ENCODE measurements at places on chromosomes 11 and 22.

DNA sequence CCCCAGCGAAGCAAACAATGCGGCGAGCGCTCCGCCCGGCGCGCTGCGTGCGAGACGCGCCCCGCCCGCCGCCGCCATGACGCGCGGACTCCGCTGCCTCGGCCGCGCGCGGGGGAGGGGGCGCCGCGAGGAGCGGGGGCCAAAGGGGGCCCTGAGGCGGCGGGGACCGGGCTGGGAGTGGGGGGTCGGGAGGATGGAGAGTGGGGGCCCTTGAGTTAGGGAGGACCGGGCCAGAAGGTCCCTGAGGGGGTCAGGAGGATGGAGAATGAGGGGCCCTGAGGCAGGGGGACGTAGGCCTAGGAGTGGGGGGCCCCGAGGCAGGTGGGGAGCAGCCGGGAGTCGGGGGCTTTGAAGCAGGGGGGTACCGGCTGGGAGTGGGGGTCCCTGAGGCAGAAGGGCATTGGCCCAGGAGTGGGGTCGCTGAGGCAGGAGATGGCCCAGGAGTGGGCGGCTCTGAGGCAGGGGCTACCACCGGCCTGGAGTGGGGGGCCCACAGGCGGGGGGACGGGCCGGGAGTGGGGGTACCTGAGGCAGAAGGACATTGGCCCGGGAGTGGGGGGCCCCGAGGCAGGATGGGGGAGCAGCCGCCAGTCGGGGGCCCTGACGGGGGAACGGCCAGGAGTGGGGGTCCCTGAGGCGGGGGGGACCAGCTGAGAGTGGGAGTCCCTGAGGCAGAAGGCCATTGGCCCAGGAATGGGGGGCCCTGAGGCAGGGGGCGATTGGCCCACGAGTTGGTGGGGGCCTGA is at the start of gene BRD1:
Gene BRD1, minus strand, starts transcription at position 21 of the 746 bp plus-strand sequence. CDS start 3,556 bp downstream, outside the sequence.
- no peak for DNase-seq

DNA sequence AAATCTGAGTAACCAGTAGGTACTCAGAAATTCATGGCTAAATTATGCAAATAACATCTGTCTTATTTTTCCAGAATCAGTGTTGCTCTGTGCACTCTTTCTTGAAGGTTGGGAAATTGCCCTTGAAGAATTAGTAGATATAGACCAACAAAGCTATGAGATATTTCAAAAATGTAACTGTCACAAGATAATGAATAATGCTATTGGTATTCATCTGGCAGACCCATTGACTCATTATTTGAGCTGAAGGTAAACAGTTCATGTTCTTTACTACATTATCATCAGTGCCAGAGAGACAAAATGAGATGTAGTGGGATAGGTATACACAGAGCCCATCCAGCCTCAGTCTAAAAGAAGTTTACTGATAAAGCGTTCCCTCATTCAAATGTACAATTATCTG is 274.7 kb downstream of the CASP12 start:
- no peak for DNase-seq

DNA sequence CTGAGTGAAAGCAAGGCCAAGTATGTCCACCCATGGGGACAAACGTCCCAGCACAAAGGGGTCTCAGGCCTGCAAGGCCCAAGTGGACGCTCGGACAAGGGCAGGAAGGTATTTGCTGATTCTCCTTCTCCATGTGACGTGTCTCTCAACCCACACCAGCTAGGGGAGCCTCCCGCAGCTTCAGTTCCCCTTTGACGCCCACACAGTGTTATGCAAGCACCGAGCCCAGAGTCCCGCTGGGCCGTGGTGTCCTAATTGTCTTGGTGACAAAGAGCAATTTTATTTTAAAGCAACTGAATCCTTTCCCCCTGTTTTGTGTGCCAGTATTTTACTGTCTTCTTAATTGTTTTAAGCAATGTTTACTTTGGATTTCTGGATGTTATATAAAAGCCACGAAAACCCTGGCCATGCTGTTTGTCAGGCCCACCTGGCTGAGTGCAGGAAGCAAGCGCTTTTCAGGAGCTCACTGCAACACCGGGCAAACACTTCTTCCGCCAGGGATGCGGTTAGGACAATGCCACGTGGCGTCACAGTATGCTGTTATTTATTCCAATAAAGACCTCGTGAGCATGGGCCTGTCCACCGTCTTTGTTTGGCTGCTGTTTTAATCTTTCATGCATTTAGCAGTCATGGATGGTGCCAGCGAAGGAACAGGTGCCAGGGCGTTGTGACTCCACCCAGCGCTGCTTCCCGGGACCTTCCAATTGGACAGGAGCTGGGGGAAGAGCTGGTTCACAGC is 8.2 kb upstream of the PARVG start:
- no peak for DNase-seq

- DNase-seq, result no peak
These were observed 34.4 kb upstream of the SMTN start for GRCh38 chr22:31046539-31047226.

- DNase-seq, result no peak
These were observed 3.0 kb upstream of the GTSE1 start for GRCh38 chr22:46293577-46294260.

- no peak for DNase-seq
These were observed 85.5 kb upstream of the PRR5 start for GRCh38 chr22:44616461-44616860.

GRCh38 chr11:8204596-8204995 is 35.8 kb upstream of the RIC3 start:
- no peak for DNase-seq

Measured in activated CD8-positive, alpha-beta memory T cell treated with anti-CD3 and anti-CD28 coated beads for 1 hour (primary cell).